GM23248 (cell line): ENCODE measurements at places on chromosomes 3 and 15. TPM values are rescaled to one million over a fixed set of nuclear protein-coding genes. Genes with fewer than 3 reads are reported as not detected.
A peak's percentile ranks its signal among the peaks of the same experiment; 100 is the strongest.

- DNase-seq: peak; percentile 9
Observed at GRCh38 chr3:147002721-147003120, 397.6 kb upstream of the PLSCR5 start.

DNA sequence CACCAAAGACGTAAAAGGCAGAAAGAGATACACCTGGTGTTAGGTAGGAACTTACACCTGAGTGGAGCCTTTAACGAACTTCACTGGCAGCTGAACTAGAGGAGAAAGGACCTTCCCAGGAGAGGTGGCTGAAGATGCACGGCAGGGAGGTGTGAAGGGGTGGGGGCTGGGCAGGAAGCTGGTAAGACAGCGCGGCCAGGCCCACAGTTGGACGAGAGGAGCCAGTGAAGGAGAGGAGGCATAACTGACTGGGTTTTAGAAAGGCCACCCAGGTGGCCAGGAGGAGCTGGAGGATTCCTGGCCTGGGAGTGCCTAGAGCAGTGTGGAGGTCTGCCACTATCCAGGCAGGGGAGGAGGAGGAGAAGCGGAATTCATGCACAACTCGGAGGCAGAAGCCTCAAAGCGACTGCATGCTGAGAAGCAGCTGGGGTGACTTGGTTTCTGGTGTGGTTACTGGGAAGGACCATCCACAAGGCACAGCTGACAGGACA, 51.9 kb downstream of the SLC41A3 start:
- DNase-seq: no peak

DNA sequence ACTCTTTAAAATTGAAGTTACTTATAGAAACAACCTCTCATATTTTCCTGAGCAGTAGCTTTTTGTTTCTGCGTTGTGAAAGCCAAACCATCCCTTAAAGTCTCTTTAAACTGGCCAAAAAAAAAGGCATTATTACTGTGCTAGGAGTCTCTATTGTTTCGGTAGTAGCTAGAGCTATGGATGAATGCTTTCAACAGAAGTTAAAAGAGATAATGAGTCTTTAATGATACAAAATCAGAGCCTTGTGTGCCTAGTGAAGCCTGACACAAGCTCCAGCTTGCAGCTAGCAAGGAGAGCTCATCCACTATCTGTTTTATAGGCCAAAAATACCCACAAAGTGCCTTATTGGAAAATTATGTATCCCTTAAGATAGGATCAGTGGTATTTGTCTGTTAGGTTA, 360.4 kb upstream of the CDIN1 start:
- no peak for DNase-seq

- DNase-seq: no peak
Observed at GRCh38 chr15:58409861-58410260, 21.9 kb upstream of the LIPC start.

- DNase-seq: no peak
Observed at GRCh38 chr3:177286034-177286433, 88.8 kb upstream of the TBL1XR1 start.

- peak; percentile 15 for DNase-seq
Observed at GRCh38 chr3:134067531-134068161, 37.9 kb upstream of the SLCO2A1 start.

DNA sequence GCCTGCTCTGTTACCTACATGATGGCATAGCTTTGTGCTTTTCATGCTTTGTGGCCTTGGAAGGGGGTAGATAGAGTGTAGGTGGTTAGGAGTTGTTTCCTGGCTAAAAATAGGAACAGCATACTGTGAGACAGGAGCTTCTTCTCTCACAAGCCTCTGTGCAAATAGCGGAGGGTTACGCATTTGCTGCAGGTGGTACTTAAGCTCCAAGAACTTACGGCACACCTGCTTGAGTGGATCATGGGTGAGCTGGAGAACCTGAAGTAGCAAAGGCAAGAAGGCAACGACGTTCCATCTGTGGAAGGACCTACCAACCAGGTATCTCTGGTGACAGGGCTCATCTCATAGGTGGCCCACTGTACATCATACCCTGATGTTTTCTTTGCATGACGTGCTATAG, 66.0 kb downstream of the ST6GAL1 start:
- DNase-seq: no peak

GRCh38 chr15:83206526-83207008, 1.1 kb downstream of the HDGFL3 start:
- peak; percentile 38 for DNase-seq

The ZNF385D gene
- 0.76 and 0.97 TPM in 2 replicates for total RNA-seq
